ENCODE measurements at places on chromosomes 5 and 9.

- no peak for DNase-seq
Measured at GRCh38 chr5:128493657-128494329, 44.3 kb downstream of the FBN2 start.

GRCh38 chr5:140181525-140181924 lies 6.5 kb downstream of the CYSTM1 start:
- no peak for DNase-seq

GRCh38 chr5:8660133-8660893 lies 791.4 kb downstream of the MTRR start:
- no peak for DNase-seq

DNA sequence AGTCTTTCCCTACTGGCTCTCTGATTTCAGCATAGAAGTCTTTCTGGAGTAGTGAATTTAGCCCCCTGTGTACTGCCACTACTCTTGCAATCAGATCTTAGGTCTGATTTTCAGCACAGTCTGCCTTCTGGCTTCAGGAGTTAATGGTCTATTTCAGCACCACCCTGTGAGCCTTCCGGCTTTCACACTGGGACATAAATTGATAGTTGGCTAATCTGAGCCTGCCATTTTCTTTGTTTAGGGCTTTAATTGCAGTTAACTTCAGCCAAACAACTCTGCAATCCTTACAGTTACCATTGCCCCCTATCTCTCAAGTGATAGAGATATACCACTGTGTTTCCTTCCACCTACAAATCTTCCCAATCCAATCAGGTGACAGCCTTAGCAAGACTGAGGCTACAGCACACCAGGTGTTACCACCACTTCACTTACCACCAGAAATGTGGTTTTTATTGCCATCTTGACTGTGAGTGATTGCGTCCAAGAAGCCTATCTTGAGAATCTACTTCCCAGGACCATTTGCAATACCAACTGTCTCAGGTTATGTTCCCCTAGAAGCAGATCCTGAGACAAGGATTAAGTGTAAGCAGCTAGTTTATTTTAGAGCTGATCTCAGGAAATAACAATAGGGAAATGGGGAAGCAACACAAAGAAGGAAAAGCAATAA lies 51.9 kb upstream of the NEK6 start:
- no peak for DNase-seq

DNA sequence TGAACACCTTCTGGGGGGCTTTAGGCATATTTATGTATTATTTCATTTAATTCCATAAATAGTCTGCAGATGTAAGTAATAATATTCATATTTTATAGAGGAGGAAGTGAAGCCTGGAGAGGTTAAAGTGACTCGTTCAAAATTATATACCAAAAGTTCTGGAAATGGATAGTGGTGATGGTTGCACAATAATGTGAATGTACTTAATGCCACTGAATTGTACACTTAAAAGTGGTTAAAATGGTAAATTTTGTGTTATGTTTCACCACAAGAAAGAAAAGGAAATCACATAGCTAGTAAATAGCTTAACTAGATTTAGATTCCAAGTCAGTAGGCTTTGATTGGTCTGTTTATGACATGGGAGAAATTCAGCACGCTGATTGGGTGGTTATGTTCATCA lies 13.0 kb upstream of the TMEFF1 start:
- no peak for DNase-seq

DNA sequence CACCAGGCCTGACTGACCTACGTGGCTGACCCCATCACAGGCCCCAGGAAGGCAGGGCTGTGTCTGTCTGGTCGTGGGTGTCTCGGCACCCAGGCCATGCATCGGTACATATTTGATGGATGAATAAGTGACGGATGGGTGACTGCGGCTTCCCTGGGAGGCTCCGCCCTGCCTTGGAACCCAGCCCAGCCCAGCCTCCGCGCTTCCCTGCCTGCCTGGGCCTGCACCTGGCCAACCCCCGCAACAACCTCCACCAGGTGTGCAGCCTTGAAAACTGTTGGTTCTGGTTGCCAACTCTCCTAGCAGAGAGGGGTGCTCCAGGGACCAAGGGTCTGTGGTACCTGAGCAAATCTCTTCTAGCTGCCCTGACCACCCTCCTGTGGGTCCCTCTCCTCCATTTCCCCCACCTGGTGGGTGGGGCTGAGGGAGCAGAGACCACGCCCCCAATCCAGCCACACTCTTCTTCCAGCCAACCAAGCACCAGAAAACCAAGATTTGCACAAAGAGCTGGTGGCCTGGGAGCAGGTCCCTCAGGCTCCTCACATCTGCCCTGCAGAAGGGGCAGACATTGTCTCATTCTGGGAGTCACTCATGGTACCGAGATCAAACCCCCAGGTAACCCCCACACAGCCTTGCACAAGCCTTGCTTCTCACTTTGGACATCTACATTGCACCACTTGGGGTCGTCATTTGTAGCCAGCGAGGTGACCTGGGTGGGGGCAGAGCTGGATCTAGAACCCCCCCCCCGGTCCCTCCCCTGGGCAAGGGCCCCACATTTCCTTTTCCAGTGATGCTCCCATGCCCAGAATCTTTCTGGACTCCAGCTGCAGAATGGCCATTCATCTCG lies 100.6 kb upstream of the IER5L start:
- DNase-seq, result no peak

GRCh38 chr5:144971108-144971850 lies 800.6 kb downstream of the KCTD16 start:
- no peak for DNase-seq

GRCh38 chr9:133125941-133126696 lies 5.1 kb upstream of the RALGDS start:
- no peak for DNase-seq

GRCh38 chr5:85000671-85001070 lies 616.0 kb upstream of the EDIL3 start:
- DNase-seq, result no peak

DNA sequence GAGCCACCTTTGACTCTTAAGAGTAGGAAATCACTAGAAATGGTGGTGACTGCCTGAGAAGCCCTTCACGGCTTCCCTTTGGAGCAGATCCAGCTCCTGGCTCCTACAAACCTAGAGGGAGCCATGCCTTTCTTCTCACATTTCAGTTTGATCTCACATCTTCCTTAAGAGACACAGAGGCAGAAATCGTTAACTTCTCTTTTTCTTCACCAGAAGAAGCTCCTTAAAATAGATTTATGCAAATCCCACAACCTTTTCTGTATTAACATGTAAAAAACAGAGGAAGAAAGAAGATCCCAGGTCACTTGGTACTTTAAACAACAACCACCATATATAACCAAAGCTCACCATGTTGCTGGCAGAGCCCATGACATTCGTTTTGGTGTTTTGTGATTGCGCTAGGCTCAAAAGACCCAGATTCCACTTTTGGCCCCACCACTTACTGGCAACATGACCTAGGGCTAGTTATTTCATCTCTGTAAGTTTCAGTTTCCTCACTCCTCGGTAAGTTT lies 29.6 kb downstream of the PAX5 start:
- no peak for DNase-seq

GRCh38 chr5:68176802-68177479 lies 38.6 kb upstream of the PIK3R1 start:
- no peak for DNase-seq

DNA sequence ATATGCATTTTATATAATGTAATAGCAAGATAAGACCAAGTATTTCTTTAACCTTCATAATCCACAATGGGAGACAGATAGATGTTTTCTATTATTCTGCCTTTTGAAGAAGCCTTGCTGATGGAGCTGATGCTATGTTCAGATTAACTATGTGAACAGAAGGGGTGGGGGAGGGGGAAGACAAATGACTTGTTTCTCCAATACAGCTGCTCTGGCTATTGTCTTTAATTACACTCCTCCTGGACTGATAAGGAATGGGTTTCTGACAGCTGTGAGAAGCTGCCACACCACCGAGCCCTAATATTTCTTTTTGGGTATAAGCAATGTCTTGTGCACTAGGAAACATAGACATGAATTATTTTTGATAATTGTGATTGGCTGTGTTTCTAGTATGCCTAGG lies 62.0 kb downstream of the CAVIN4 start:
- DNase-seq, result no peak

GRCh38 chr9:3299872-3300271 lies 225.9 kb downstream of the RFX3 start:
- no peak for DNase-seq

GRCh38 chr5:9082996-9083395 lies 462.9 kb downstream of the SEMA5A start:
- DNase-seq, result no peak

DNA sequence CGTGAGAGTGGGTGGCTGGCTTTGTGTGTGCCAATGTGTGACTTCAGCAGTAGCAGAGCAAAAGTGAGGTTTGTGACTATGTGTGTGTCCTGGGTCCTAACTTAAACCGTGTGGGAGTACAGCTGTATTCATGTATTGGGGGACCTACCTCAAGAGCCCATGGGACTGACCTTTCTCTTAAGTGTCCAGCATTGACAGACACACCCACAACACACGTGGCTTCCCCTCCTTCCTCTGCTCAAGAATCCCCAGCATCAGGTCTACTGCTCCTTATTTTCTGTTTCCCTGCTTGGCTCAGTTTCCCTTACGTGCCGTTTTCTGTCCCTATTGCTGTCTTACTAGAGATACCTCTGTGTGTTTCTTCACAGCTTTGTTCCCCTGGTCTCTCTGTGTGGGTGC lies 616 bp downstream of the IL11RA start:
- no peak for DNase-seq

GRCh38 chr5:177116631-177117373 lies 16.8 kb upstream of the NSD1 start:
- DNase-seq, result peak; percentile 75

DNA sequence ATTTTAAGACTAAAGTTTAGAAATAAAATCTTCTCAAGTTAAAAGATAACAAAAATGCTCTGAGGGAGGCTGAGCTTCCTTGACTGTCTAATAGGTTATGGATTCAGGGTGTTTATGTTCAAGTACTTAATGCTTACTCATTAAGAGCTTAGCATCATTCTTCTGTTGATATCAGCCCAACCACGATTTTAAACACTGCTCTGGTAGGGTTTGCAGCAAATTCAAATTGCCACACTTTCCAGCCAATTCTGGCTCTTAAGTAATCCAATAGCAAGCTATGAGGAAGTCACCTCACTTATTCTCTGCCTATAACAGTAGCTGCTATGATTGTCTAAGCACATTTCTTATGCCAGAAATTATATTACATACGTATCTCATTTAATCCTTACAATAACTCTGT lies 191.0 kb upstream of the KIF2A start:
- no peak for DNase-seq

DNA sequence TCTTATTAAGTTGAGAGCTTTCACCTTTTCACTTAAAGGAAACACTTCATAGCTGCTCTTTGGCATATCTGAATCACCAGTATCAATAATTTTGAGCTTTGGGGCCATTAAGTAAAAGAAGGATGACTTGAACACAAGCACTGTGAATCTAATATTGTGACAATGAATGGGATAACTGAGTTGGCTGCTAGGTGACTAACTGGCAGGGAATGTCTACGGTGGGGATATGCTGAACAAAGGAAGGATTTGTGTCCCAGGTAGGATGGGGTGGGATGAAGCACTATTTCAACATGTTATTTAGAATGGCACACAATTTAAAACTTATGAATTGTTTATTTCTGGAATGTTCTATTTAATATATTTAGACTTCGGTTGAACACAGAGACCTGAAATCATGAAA lies 123.6 kb downstream of the TEX10 start:
- no peak for DNase-seq

- no peak for DNase-seq
Measured at GRCh38 chr5:138981131-138981530, 106.0 kb upstream of the LRRTM2 start.

GRCh38 chr9:79687131-79687447 lies 115.3 kb downstream of the TLE4 start:
- peak; percentile 20 for DNase-seq

- no peak for DNase-seq
Measured at GRCh38 chr5:56850423-56850822, 35.1 kb downstream of the MAP3K1 start.

DNA sequence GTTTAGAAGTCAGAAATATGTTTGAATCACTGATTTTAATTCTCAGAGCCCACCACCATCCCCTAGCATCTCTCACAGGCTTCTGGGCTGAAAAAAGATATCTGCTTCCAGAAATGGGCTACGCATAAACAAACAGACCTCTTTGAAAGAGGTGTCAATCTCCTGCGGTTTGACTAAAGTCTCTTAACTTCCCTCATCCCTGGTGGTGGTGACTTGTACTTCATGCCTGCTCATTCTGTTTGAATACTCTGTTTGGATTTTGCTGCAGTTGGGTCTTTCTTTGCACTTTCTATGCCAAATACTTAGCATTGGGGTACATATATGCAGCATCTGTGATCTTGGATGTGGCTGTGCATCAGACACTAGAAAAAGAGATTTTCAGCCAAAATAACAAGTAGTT lies 157.2 kb upstream of the ATP10B start:
- DNase-seq, result no peak

GRCh38 chr5:18329328-18329727 lies 695.1 kb downstream of the TAF11L14 start:
- no peak for DNase-seq

GRCh38 chr5:135013445-135013844 lies 20.6 kb downstream of the PITX1 start:
- no peak for DNase-seq
